Pons (tissue), 1 donor: ENCODE measurements at places on chromosomes 1 and 21.
A peak's percentile ranks its signal among the peaks of the same experiment; 100 is the strongest.

GRCh38 chr1:4689271-4689935, 35.0 kb downstream of the AJAP1 start:
- no peak for DNase-seq

DNA sequence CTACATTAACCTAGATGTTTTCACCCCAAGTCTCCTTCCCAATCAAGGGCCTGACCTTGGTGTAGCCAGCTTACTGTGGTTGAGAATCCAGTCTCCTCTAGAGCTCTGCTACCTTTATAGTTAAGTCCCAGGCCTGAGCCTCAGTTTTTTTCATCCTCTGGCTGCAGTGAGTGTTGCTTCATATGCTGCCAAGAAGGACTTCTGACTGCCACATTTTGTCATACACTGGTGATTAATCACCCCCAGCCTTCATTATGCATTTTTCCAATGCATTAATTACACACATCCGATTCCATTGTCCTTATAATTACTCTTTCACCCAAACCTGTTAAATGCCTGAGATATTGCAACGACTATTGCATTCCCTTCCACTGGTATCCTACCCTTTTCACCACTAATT, 66.3 kb upstream of the FGGY start:
- no peak for DNase-seq

DNA sequence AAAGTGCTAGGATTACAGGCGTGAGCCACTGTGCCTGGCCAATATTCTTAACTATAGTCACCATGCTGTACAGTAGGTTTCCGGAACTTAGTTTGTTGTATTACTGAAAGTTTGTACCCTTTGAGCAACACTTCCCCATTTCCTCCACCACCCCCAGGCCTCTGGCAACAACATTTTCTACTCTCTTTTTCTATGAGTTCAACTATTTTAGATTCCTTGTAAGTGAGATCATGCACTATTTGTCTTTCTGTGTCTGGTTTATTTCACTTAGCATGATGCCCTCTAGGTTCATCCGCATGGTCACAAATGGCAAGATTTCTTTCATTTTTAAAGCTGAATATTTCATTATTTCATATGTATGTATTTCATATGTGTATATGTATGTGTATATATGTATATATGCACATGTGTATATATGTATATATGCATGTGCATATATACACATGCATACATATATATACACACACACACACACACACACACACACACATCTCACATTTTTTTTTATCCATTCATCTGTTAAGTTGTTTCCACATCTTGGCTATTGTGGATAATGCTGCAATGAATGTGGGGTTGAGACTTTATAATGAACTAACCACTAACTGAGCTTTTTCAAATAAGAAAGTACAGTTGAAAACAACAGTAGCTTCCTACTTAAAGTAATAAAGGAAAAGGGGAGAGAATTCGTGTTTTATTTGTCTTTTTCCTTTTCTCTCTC, 256.8 kb upstream of the C1orf105 start:
- no peak for DNase-seq

DNA sequence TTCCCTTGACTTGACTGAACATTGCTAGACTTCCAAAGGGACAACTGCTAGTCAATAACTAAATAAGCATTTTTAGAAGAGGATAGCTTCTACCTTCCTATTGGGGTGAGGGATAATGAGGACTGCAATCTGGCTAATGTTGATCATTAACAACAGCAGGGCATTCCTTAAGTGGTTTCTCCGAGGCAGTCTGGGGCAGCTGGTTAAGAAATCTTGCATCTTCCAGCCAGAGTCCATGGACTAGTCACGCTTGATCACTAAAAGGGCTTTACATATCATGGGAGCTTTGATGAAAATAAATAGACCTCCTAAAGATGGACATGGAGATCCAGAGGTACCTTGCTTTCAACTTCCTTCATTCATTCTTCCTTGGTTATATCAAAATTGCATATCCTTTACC, 329.4 kb upstream of the ESRRG start:
- DNase-seq = no peak

GRCh38 chr1:174939775-174940545, 59.8 kb upstream of the CACYBP start:
- no peak for DNase-seq

DNA sequence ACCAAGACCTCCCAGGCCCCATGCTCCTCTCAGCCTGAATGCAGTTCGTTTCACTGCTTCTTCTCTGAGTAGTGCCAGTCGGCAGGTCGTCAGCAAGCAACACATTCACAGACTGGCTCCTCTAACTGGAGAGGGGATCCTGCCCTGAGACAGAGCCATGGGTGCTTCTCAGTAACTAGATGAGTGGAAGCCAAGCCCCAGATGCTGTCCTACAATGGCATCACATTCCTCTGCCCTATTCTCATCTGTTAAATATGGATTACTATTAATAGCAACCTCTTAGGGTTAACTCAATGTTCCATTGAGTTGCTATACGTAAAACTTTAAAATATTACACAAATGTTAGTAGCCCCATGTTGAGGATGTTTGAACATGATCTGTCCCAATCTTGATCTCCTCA, 84.2 kb upstream of the S1PR1 start:
- DNase-seq = no peak

DNA sequence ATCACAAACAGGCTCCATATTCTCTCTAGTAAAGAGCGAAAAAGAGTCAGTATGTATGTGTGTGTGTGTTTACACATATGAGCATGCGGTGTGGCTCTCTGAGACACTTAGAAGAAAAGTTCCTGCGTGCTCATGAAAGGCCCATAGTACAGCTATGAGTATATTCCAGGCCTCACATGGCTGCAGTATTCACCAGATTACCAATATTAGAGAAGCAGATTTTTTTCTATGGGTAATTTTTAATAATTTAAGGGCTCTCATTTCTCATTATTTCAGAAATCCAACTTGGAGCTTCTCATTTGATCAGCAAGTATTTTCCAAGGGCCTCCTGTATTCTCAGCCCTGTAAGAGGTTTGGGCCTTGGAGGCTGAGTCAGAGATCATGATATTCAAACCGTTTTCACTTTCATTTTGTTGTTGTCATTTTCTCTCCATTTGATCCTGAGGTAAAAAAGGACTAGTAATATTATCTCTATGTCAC, 232.9 kb upstream of the SGIP1 start:
- no peak for DNase-seq

DNA sequence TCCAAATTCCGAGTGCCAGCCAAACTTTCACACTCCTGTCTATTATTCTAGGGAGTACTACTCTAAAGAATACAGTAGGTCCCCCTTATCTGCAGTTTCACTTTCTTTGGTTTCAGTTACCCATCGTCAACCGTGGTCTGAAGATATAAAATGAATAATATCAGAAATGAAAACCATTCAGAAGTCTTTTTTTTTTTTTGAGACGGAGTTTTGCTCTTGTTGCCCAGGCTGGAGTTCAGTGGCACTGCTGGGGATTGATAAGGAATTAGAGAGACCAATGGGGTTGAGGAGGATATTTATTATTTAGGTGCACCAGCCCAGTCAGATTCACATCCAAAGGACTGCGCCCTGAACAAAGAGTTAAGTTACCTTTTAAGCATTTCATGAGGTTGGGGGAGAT, 52.9 kb upstream of the SRSF10 start:
- no peak for DNase-seq

- no peak for DNase-seq
These were observed 1.1 kb upstream of the MAP7D1 start for GRCh38 chr1:36154765-36155407.

DNA sequence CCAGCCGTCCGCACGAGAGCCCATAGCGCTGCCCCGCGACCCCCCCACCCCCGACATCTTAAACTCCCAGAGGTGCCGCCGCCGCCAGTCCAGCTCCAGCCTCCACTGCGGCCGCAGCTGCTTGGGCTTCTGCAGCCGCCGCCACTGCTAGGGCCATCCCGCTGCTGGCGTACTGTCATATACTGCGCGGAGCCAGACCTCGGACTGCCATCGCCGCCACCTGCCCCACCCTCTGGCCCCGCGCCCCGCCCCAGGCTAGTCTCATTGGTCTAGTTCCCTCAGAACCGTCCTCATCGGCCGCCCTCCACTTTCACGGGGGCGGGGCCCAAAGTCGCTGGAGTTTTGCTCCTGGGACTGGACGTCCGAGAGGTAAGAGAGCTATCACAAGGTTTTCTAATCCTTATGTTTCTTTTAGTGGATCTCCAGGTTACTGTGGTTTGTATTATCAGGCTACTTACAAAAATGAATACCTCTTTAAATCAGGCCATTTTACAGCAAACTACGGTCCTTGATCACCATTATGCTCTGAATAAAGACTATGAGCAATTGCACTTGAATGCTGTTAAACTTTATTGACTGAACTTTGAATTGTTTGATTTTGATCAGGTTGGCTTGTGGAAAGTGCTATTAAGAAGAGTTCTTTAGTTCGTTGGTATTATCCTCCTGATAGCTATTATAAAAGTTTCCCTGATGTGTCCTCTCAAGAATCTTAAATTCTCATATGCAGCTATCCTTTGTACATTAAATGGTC, 2.8 kb upstream of the CD1D start:
- peak; percentile 64 for DNase-seq

DNA sequence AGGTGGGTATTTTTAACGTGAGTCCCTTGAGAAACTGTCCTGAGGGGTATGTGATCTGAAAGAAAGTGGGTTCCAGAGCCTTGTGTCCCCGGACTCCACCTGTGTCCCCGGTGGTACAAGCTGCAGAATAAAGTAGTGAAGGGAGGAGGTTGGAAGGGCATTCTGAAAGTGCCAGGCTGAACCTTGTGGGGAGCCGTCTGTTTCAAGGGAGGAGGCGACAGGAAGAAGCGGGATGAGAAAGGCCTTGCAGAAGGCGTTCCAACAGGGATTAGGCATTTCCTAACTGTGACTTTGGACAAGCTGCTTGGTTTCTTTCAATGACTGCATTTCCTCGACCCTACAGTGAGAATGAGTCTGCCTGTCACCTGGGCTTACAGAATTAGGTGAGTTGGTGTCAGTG, 5.8 kb downstream of the FOXD3 start:
- DNase-seq = no peak

DNA sequence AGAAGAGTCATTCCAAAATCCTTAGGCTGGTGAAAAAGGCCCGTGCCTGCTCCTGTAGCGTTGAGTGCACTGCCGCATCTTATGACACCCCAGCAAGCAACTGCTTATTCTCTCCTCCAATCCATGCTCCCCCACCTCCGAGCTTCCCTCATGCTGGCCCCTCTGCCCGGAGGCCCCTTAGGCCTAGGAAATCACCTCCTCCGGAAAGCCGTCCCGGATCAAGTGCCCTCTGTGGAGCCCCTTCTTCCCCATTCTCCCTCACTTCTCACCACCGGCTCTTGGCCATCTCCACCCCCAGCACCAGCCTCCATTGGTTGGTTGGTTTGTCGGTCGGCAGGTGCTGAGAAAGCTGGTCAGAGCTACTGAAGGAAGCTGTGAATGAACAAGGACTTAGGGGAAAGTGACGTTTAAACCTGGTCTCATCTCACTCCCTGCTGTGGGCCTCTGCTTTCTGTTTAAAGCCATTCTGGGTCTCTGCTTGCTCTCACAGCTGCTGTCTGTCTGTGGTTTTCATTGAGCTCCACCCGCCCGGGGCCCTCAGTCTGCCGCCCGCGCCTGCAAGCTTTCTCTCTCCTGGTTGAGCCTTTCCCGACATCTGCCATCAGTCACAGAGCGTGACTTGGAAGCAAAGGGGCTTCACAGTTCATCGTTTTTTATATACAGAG, 122.2 kb downstream of the KCNN3 start:
- DNase-seq = no peak

DNA sequence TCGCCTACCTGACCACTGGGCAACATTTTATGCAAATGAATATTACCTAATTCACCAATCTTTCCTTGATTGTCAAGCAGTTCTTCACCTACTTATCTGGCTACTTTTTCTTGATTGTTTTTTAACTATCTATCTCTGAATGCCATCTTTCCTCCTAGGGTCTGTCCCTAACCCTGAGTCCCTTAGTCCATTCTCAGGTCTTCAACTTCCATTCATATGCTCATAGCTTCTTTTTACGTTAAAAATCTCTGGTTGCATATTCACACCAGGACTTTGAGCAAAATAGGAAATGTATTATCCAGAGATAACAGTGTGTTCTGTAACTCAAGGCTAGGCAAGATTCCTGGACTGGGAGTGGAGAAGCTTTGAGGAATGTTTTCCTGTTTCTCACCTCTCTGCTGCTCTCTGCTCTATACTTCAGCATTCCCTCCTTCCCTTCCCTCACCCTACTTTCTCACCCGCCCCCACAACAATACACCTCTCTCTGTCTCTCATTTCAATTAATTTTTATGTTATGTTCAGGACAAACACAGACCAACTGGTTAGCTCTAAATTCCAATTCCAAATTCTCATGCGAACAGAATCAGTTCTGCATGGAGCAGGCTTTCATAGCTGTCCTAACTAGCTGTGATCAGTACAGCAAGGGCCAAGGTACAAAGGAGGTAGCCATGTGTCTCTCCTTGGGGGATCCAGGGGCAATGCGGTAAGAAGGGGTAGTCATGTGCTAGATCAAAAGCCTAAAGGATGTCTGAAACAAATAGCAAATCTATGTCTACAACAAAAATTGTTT, 278.4 kb downstream of the USH2A start:
- DNase-seq = no peak

GRCh38 chr1:103362348-103363007, 163.0 kb upstream of the RNPC3 start:
- no peak for DNase-seq

DNA sequence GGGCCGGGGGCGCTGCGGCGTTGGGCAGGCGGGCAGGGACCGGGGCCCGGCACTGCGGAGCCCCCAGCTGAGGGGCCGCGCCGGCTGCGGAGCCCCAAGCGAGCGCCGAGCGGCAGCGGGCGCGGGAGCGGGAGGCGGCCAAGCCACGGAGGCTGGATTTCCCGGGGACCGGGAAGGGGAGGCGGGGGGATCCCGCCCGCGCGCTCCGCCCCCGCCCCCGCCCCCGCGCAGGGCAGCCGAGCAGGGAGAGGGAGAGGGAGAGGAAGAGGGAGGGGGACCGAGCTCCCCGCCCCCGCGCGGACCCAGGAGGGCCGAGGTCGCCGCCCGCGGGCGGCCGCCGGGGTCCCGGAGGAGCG, at the start of gene DLGAP3:
Gene DLGAP3 (minus strand): TSS at position 154 of the 356 bp plus-strand sequence. CDS start 24,267 bp downstream, outside the sequence.
- no peak for DNase-seq

DNA sequence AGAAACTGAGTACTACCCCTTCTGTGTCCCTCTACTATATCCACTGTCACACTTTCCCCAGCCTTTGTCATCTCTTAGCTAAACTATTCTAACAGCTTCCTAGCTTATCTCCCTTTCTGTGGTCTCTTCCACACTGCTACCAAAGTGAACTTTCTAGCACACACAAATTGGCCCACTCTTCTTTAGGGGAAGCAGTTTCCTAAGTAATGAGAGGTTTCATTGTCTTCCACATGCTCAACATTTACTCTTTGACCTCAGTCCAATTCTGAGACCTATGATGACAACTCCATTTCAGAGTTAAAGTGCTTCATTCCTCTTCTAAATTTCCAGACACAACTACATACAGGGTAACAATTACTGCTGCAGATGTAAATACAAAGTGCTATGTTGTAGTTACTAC, 32.9 kb downstream of the SCYL3 start:
- DNase-seq = no peak
